ENCODE measurements at places on chromosomes 2 and 18. TPM values are rescaled to one million over a fixed set of nuclear protein-coding genes. Genes with fewer than 3 reads are reported as not detected.

MALL gene
- total RNA-seq: 18.1 TPM

EVA1A gene
- total RNA-seq: 35.9 TPM

AP1S3 gene
- 10.2 TPM for total RNA-seq

COBLL1 gene
- total RNA-seq: 14.5 TPM

LHCGR gene
- total RNA-seq: not detected

SIX2 gene
- total RNA-seq: 1.1 TPM

PPP1R1C gene
- 2.2 TPM for total RNA-seq

LMAN2L gene
- 24.0 TPM for total RNA-seq

CABLES1 gene
- total RNA-seq: 2.7 TPM

ARID5A gene
- 11.0 TPM for total RNA-seq

CDH20 gene
- under 0.01 TPM for total RNA-seq

HOXD4 gene
- total RNA-seq: 0.22 TPM

SALL3 gene
- total RNA-seq: not detected

PHOSPHO2 gene
- 1.5 TPM for total RNA-seq

TMEM247 gene
- not detected for total RNA-seq

PARD6G gene
- 6.1 TPM for total RNA-seq

PTPRN gene
- 58.1 TPM for total RNA-seq

CCDC85A gene
- total RNA-seq: 4.6 TPM

PRKAG3 gene
- total RNA-seq: not detected

LYG1 gene
- 0.22 TPM for total RNA-seq

GKN1 gene
- not detected for total RNA-seq

RIOK3 gene
- total RNA-seq: 56.6 TPM

ABCG8 gene
- not detected for total RNA-seq

CAPN14 gene
- 0.12 TPM for total RNA-seq

MAPK4 gene
- total RNA-seq: not detected

ANKRD30BL gene
- not detected for total RNA-seq
